ENCODE measurements at places on chromosomes 1 and 21.

DNA sequence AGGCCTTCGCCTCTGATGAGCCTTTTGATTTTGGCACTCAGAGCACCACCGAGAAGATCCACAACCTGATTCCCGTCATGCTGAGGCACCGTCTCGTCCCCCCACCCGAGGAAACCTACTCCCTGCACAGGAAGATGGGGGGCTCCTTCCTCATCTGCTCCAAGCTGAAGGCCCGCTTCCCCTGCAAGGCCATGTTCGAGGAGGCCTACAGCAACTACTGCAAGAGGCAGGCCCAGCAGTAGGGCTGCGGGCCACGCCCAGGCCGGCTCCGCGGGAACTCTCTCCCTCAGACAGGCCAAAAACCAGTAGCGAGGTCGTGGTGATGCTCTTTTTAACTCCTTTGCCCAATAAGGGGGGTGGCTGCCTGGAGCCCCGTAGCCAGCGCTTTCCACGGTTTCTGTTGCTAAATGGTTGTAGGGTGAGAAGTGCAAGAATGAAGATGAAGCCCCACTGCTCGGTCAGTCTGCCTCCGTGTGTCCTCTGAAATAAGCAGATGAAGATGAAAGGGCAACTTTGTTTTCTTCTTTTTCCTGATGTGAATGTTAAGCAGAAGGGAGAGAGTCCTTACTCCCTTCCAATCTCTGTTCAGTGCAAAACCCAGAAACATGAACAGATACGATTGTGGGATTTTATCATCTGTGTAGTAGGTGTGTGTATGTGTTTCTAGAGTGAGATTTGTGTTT is 46.5 kb downstream of the COQ8A start:
- DNase-seq = no peak

DNA sequence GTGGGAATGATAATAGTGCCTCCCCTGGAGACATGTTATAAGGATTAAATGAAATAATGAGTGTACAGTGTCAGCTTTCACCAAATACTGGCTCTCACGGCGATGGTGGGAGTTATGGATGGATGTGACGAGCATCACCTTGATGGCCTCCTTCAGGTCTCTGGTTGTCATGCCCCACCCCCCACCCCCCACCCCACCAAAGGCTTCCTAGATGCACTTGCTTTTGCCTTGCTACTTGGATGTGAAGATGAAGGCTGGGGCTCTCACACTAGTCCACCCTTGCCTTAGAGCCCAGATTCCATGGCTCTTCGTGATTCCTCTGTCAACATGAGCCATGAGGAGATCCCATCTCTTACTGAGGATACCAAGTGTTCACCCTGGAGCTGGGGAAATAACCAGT is 412.3 kb downstream of the NPHP4 start:
- no peak for DNase-seq

- DNase-seq = no peak
Observed at GRCh38 chr1:47776667-47777131, 220.5 kb downstream of the TRABD2B start.

DNA sequence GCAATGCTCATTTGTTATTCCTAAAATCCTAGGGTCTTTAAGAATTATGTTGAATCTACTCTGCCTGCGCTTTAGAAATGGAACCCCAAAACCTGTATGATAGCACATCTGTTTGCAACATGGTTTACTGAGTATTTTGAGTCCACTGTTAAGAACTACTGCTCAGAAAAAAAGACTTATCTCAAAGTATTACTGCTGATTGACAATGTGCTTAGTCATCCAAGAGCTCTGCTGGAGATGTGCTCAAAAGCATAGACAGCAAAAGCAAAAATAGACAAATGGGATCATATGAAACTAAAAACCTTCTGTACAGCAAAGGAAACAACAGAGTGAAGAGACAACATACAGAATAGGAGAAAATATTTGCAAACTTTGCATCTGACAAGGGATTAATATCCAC is 107.0 kb downstream of the CTH start:
- DNase-seq = no peak

DNA sequence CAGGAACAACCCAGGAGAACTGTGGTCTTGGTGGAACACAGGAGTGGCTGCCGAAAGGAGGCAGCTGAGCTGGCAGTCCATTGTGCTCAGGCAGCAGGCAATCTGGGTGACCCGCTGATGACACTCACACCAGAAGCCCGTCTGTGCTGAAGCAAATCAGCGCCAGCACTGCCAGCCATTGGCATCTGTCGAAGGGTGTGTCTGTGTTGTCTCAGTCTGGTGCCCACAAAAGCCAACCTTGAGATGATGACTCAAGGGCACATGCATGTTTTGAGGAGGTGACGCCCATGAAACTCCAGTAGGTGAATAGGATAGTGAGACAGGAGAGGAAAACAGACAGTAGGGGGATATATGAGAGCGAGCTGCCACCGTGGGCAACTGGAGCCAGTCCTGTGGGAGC is 167.3 kb downstream of the KAZN start:
- no peak for DNase-seq

DNA sequence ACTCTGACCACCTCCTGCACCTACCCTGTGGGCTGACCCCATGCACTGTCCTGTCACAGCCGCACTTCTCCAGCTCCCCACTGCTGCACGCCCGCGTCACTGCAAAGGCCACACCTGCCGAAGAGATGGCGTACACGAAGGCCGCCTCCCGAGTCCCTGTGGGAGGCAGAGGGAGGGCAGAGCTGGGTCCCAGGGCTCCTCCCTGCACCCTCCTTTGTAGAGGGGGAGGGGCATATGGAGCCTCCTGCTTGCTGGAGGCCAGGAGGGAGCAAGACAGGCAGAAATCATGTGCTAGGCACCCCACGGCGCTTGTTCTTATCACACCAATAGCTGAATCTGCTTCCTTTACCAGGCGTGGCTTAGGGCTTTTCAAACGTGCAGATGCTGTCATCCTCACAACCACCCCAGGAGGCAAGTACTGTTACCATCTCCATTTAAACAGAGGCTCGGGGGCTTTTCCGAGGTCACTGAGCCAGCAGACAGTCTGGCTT is 21.4 kb downstream of the WNT4 start:
- no peak for DNase-seq

- DNase-seq = no peak
Observed at GRCh38 chr1:98197356-98197755, 276.5 kb upstream of the DPYD start.

- DNase-seq = no peak
Observed at GRCh38 chr1:23370709-23371584, 1.3 kb upstream of the ZNF436 start.

DNA sequence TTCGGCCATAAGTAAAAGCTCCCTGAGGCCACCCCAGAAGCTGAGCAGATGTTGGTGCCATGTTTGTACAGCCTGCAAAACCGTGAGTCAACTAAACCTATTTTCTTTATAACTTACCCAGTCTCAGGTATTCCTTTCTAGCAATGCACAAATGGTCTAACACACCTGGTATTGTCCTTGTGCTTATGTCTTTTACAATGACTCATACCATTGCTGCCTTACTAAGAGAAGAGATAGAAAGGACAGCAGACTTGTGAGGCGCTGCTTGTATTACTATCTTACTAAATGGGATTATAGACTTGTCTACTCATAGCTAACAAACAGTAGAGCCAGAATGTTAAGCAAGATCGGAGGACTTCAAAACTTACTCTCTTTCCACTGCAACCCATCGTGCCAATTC is 18.5 kb upstream of the CYYR1 start:
- DNase-seq = no peak

- no peak for DNase-seq
Observed at GRCh38 chr1:160853014-160853413, 9.7 kb downstream of the CD244 start.

DNA sequence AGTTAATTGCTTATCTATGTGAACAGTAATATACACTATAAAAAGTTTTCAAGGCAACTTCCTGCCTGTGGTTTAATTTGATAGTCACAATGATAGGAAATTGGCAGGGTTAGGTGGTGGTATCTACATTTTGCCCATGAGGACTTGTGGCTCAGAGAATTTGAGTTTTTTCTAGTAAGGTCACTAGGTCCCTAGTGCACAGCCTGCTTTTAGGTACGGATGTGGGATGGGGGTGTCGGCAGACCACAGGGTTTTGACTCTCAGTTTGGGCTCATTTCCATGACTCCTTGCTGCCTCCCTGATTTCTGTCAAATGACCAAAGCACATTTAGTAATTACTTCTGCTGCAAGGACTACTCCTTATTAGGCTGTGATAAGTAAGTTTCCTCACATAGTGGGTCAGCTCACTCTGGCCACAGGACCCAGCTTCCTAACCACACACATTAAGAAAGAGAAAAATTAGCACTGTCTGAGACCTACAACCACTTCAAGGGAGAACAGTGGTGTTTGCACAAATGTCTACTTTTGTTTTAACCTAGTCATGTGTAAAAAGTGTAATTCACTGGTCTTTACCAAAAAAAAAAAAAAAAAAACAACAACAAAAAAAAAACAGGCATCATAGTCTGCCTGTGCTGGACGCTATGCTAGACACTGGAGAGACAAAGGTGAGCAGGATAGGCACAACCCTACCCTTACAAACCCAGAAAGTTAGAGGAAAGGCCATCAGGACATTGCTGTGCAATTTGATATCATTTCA is 43.7 kb downstream of the MRPL39 start:
- no peak for DNase-seq

DNA sequence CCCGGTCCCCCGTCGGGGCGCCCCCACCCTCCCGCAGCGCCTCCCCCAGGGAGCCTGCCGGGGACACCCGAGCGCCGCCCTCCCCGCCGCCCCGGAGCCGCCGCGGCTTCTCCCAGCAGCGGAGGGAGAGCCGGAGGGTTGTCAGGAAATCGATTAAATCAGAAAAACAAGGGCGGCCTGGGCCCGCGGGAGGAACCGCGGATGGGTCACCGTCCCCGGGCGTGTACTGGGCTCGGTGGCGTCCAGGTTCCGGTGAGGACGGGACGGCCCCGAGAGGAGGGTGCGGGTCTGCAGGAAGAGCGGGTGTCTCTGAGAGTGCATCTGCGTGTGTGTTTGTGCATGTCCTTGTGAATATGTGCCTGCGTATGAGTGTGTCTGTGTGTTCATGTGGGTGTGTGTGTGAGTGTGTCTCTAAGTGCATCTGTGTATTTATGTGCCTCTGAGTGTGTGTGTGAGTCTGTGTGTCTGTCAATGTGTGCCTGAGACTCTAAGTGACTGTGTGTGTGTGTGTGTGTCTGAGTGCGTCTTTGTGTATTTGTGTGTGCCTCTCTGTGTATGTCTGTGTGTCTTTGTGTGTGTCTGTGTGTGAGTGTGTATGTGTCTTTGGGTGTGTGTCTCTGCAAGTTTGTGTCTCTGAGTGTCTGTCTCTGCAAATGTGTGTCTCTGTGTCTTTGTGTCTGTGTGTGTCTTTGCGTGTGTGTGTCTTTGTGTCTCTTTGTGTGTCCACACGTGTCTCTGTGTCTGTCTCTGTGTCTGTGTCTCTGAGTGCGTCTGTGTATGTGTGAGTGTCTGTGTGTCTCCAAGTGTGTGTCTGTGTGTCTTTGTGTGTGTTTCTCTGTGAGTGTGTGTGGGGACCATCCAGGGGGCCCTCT is 1.1 kb downstream of the SPSB1 start:
- no peak for DNase-seq

DNA sequence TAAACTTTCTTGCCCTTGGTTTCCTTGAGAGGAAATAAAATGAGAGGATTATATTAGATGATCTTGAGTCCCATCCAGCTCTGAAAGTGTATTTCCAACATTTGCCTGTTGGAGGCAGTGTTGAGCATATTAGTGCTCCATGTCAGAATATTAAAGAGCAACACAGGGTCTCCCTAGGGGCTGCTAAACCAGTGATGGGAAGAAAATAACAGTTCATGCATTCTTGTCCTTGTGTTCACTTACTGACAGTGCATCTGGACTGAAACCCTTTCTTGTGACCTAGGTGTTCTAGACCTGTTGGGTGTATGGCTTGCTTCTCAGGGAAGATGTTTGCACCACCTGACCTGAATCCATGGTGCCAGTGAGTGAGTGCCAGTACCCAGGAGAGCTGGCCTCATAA is 124.7 kb upstream of the KIAA0040 start:
- no peak for DNase-seq

All from stimulated activated CD4-positive, alpha-beta T cell treated with anti-CD3 and anti-CD28 coated beads, Interleukin-15, amount 100 ng/mL, for 1 hour (primary cell).